Endothelial cell (in vitro differentiated cells): ENCODE measurements at places on chromosomes 16 and 17.

DNA sequence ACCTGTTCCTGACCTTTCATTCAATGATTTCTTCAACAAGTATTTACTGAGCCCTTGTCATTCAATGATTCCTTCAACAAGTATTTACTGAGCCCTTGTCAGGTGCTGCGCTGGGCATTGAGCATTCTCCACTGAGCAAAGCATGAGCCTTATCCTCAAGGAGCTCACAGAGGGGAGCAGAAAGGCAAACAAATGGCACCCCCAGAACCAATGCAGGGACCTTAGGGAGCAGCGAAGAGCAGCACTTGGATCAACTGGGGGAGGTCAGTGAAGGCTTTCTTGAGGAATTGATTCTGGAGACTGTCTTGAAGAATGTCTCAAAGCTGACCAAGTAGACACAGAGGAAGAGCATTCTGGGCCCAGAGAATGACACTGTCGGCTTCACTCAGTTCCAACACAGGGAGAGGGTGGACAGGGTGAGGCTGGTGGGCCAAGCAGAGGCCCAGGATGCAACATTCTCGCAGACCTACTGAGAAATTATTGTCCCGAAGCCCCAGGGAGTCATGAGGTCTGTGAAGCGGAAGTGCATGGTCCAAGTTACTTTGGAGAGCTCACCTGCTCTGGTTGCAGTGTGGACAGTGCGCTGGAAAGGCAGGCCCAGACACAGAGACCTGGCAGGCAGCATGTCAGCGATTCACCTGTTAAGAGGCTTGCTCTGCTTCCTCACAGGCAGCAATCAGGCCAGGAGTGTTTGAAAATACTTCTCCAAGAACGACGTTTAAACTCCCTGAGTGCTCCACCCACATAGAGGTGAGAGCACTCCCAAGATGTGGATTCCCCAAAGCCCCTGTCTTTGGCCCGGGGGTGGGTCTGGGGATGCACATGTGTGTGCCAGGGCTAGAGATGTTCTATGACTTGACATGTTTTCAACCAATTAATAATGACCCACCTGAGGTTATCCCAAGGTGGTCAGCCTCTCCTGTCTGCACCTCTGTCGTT, 3.2 kb upstream of the MPO start:
- no peak for DNase-seq

DNA sequence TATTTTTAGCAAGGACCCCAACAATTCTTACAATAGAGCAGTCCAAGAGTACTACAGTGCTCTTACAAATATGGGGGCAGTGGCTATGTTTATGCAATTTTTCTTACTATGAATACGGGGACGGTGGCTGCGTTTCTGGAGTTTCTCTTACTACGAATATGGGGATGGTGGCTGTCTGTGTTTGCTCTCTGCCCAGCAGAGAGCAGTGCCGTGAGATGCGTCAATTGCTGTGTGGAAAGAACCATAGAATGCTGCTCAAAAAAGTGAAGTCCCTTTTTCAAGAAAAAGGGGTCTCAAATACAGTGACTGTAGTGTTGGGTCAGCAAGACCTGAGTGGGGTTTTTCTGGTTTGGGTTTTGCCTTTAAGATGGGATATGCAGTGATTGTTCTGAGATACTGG, 53.9 kb downstream of the KNOP1 start:
- DNase-seq = no peak

DNA sequence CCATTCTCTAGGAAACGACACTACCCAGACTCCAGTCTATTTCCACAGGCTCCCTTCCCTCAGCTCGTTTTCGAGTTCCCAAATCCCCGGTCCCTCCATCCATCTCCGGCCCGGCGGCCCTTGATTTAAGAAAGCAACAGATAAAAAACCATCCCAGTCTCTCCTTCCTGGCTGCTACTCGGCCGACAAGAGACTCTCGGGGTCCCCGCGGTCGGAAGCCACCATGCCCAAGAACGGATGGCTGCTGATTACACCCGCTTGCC, 182 bp downstream of the RPL26 start:
- DNase-seq = no peak

- no peak for DNase-seq
These were observed 195.5 kb downstream of the RBFOX3 start for GRCh38 chr17:79415365-79415764.
